ENCODE measurements at places on chromosomes 6 and 20.

GRCh38 chr20:63004607-63005364 lies 2.0 kb downstream of the BHLHE23 start:
- no peak for DNase-seq

DNA sequence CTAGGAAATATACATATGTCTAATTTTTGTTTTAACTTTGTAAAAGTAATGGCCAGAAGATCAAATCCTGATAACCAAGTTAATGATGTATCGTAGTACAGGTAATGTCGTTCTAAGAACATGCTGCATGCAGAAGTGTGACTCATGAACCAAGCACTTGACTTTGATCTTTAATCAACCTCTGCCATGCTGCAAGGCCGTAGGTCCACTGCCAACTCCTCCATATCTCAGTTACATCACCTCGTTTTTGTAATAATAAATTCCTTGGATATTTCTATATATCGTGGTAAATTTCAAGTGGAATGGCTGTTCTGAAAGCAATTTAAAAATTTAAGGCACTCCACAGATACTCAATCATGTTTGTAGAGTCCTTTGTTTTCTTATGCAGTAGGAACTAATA lies 771.7 kb downstream of the EPHA7 start:
- no peak for DNase-seq

GRCh38 chr6:68738039-68738438 lies 103.0 kb downstream of the ADGRB3 start:
- no peak for DNase-seq

DNA sequence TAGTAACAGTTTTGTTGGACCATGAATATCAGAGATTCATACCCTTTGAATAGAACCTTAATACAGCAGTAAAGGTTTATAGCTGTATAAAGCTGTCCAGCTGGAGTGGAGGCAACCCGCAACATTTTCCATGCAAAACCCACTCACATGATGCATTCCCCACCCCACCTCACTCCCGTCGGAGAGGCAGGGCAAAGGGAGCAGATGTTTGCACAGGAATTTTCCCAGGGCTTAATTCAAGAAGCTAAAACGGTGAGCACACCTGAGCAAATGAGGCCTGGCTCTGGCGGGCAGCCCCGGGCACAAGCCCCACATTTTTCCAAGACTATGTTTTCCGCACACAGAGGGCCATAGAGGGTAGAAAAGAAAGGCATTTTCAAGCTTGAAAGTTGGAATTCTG lies 191.7 kb downstream of the FOXC1 start:
- no peak for DNase-seq

DNA sequence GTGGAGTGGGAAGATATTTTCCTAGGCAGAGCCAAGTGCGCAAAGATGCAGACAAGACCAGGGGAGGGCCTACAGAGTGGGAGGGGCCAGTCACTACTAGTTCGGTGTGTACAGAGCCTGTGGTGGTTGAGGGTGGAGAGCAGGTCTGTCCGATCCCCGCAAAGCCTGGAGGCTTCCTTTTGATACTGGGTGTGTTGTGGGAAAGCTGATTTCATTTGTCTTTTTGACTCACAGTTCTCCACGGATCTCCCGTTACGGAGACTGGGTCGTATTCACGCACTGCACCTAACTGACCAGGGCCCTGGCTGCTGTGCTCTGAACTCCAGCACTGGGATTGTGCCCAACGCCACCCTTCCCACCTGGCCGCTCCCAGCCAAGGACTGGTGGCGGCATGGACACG lies 1.4 kb upstream of the TIAM2 start:
- no peak for DNase-seq

GRCh38 chr20:56447227-56447626 lies 21.2 kb upstream of the RTF2 start:
- no peak for DNase-seq

GRCh38 chr6:10949579-10950490 lies 63.0 kb downstream of the SYCP2L start:
- DNase-seq, result no peak

DNA sequence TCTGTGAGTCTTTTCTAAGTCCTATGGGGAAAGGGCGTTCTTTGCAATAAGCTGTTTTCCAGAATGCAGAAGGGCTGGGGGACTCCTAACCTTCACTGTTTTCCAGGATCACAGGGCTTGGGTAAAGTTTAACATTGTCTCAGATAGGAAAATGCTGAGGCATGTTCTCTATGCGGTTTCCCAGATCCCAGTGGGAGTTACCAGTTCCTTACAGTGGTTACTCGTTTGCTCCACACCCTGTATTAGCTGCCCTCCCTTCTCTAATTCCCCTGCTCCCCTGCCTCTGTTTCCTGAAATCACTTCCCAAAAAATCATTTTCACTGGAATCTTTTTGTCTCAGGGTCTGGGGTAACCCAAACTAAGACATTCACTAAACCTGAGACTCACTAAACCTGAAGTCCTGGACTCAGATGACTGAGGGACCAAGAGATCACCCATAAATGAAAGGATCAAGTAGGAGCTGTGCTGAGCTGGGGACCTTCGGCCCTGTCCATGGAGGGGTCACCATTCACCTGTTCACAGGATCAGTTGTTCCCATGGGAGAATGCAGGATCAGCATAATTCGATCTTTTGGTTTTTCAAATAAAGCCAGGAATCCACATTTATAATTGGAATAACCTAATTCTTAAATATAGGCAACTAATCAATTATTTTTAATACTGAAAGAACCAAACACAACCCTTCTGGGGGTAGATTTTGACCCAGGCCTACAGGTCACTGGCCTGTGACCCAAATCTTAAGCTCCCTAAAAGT lies 76.2 kb downstream of the ISM1 start:
- no peak for DNase-seq

GRCh38 chr6:16698162-16698533 lies 63.1 kb downstream of the ATXN1 start:
- DNase-seq, result no peak

GRCh38 chr6:11812951-11813350 lies 34.3 kb upstream of the ADTRP start:
- DNase-seq, result no peak

DNA sequence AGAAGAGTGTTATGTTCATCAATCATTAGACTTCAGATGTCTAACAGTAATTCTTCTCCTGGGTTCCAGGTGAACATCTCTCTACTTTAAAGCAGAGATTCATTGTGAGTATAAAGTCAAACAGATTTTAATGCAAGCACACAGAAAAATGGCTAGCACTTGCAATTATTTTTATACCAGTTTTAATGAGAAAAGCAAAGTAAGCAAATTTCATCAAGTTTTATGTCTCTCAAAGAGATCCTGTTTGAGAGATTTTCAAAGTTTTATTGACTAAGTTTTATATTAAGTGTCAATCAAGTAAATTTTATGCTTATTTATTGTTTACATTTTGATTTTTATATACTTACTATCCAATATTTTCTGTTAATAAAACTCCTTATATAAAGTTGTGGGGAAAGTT lies 1628.5 kb downstream of the HACE1 start:
- DNase-seq, result no peak

DNA sequence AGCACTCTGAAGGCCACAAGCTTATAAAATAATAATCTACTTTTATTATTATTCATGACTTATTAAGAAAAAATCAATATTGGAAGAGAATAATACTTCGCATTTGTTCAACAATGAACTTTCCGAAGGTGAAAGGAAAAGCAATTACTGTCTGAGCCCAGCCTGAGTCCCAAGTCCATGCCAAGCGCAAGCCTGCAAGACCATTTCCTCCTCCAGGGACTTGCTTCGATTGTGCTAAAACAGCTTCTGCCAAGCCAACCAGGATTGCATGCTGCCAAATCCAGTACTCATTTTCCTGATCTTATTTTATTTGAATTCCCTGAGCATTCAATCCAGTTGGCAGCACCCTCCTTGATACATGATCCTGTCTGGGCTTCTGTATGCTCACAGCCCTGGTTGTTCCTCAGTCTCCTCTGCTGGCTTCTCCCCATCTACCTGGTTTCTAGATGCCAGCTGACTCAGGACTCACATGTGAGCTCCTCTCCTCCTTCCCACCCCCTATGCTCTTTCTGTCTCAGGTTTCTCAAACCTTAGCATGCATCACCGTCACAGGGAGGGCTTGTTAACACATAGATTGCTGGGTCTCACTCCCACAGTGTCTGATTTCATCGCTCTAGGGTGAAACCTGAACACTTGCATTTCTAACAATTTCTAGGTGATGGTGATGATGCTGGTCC lies 55.9 kb upstream of the PSMF1 start:
- DNase-seq, result no peak

DNA sequence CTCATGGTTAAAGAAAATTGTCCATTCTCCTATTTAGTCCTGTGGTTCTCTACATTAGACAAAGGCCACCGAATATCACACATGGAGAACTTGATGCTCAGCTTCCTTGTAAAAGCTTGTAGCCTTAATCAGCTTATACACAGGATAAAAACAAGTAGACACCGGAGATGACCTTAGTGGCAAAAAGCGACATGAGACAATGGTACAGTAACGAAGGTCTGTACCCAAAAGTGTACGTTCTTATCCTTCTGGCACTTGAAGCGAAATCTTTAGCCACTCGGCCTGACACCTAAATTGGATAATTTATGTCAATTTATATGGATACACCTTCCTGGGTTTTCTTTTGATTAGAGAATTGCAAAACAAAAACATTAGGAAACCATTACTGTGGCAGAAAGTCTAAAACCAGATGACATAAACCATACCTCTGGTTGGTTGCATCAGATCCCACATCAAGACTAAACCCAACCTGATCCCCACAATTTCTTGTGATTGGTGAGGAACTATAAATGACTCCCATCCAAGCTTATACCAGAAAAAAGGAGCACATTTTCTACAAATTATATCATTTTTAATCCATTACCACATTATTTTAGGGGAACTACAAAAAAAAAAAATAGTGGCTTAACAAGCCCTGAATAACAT lies 6.1 kb downstream of the RBM39 start:
- no peak for DNase-seq

DNA sequence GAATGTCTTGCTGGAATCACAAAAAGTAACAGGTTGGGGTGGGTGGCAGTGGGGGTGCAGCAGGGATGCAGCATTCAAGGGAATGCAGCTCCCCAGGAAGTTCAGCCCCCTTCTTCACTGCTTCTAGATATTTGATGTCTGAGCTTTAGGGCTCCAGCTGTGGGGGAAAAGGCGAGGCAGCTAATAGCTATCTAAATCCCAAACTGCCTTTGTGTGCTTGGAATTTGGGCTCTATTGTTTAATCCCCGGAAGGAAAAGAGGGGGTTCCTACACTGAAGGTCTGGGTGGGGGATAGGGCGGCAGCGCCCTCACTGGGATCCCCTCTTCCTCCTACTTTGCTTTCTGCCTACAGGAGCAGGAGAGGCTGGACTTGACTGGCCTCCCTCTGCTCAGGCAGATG lies 116.5 kb downstream of the SOBP start:
- DNase-seq, result no peak

- DNase-seq, result no peak
Observed at GRCh38 chr20:62053465-62054196, 12.1 kb downstream of the TAF4 start.

GRCh38 chr6:166085500-166085899 lies 82.2 kb downstream of the TBXT start:
- DNase-seq, result no peak

GRCh38 chr6:10831609-10832008 lies 6.7 kb downstream of the MAK start:
- no peak for DNase-seq

- no peak for DNase-seq
Observed at GRCh38 chr20:24677626-24678315, 208.3 kb downstream of the SYNDIG1 start.

DNA sequence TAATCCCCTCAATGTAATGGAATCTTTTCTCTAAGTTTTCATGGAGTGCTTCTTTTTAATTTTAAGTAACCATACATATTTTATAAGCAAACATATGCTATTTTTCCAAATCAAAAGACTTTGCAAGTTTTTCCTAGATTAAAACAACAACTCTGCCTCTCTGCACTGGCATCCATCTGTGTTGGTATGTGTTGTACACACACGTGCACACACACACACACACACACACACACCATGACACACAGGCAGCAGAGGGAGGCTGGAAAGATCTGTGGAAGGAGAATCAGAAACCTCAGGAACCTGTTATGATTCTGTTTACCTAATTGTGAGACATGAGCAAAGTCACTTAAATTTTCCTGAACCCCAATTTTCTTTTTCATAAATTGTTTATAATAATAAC lies 295.0 kb upstream of the PRDM1 start:
- no peak for DNase-seq

DNA sequence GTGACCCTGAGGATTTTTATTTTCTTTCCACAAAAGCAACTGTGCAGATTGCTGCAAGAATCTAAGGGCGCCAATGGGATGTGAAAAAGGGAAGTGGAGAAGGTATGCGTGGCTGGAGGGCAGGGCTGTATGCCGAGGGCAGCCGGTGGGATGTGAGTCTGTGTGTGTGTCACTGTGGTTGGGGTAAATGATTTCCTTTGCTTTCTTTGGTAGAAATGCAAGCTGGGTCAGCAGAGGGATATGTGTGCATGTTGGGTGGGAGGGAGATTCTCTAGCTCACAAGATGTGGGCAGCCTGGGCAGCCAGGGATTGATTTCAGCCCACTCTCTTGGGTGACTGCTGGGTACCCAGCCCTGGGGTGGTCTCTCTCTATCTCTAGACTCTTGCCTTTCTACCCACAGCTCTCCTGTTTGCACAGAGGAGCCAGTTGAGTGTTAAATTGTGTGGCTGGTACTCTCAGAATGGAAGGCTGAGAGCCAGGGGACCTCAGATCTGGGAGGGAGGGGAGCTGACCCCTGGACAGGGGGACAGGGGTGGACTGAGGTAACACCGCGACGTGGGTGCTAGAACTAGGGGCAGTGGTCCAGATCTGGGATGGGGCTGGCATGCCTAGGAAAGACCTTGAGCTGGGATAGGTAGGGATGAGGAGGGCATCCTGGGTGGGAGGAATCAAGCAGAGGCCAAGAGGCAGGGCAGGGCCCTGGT lies 136.8 kb upstream of the RNF24 start:
- no peak for DNase-seq

DNA sequence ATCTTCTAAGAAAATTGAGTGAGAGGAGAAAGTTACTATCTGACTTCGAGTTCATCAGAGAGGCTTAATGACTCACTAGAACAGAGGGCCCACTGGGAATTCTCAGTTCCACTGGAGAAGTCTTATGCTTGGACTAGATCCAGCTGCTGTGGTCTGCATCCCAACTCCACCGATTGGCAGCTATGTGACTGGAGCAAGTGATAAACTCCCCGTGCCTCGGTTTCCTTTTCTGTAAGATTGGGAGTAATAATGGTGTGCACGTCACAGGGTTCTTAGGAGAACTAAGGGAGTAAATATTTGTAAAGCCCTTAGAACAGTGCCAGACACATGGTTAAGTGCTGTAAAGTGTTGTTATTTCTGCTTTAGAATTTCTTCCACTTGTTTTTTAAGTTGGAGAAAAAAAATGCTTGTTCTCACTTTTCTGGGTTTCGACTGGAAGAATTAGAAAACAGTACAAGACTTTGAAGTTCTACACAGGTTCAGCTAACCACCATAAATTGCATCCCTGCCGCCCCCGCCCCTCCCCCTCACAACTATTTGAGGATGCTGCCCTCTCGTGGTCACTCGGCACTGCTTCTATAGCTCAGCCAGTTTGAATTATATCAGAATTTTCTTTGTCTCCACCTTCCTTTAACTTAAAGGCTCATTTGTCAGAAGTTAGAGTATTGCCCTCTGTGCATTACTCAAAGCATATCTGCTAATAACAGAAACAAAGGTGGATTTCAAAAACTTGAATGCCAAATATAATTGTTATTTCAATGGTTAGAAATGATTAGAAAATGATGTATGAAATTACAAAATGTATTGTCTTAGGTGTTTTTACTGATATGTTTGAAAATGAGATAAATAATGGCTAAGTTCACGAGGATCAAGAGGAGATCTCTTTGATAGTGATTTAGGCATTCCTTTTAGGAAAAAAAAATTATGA lies 95.0 kb upstream of the IFNGR1 start:
- peak; percentile 43 for DNase-seq

GRCh38 chr20:8121666-8122065 lies 10.4 kb upstream of the PLCB1 start:
- DNase-seq, result no peak

GRCh38 chr6:131958542-131959470 lies 7.6 kb upstream of the CCN2 start:
- no peak for DNase-seq
